Sigmoid colon (tissue), 7 donors: ENCODE measurements at places on chromosomes 2 and 18.

DNA sequence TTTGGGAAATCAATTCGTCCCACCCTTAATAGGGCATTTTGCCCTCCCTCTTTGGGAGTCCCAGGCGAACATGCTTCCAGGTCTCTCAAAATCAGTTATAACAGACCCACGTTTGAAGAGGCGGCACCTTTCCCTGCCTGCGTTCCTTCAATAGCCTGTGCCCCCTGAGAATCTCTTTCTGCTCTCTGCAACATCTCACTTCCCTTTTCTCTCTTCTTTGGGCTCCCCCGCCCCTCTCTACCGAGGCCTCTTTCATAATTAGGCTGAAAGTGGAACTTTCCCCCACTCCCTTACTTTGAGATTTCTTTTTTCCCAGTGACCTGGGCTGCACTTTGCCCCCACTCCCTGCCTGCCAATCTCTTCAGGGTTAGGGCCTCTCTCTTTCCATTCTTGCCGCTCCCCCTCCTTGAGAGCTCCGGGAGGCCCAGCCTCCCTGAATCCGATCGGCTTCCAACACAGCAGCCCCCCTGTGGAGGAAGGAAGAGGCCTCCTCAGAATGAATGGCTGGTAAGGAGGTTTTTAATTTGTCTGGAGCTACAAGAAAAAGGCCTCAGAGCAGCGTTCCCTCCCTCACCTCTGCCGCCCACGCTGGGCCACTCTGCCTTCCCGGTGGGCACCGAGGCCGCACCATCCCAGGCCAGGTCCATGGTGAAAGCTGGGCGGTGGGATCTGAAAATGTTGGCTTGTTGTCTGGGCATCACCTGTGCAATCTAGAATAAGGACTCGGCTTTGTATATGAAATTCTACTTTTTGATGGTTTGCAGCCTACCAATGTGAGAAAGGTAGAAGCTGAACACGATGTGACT is 162.6 kb upstream of the SIX3 start:
- DNase-seq, result no peak

GRCh38 chr2:179842498-179843153 is 18.8 kb downstream of the ZNF385B start:
- no peak for DNase-seq

- DNase-seq, result no peak
Measured at GRCh38 chr18:11951390-11951851, 29.9 kb upstream of the IMPA2 start.

DNA sequence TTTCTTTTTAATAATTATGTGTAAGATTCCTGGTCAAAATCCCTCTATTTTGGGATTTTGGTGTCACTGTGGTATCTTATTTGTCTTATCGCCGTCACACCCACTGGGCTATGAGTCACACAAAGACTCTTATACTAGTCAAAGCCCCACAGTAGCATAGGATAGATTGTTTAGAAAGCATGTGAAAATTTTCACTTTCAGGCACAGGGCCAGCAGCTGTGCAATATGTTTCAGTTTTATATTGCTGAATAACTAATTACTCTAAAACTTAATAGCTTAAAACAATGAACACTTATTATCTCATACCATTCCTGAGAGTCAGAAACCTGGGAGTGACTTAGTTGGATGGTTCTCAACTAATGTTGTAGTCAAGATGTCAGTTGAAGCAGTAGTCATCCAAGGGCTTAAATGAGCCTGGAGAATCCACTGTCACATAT is 24.0 kb downstream of the CFAP210 start:
- no peak for DNase-seq

GRCh38 chr2:8525236-8525581 is 156.6 kb upstream of the ID2 start:
- DNase-seq, result no peak

DNA sequence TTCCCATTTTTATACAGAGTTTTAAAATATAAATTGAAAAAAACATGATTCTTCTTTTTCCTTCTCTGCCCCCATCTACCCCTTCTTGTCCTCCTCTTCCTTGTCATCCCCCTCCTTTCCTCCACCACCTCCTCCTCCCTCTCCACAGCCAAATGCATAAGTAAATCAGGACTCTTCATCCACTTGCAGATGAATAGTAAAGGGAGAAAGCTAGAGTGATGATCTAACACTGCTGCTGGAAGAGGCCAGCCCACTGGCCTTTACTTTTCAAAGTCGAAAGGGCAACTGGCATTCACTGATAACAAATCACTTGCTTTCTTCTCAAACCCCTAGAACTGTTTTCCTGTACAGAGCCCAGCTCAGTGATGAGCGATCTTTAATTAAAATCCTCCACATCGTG is 205.8 kb downstream of the PDE1A start:
- DNase-seq, result no peak

DNA sequence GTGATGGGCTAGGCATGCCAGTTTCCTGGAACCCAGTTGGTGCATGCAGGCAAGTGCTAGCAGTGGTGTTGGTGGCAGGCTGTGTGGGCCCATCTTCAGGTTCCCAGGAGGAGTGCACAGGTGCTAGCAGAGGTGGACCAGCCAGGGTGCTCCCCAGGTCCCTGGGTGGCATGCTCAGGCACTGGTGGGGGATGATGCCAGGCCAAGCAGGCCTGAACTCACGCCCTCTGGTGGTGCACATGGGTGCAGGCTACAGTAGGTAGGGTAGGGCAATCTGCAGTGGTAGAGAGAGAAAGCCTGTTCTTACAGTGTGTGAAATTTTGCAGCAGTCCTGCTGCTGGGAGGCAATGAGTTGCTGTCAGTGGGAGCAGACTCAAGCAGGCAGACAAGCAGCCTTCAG is 1651.8 kb downstream of the DPP10 start:
- DNase-seq, result no peak

DNA sequence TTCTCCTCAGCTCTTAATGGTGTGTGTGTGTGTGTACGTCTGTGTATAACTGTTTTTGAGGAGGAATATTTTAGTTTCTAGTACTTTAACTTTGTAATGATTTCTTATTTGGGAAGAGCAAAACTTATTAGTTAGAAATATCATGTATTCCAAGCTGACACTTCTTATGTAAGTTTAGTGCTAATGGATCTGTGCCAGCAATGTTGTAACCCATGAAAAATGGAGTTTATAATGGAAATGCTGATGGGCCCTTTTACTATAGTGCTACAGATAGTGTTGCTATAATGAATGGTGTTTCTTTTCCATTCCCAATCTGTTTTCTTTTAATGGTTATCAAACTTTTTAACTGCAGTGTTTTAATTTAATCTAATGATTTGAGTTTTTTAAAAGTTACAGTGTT is 49.8 kb upstream of the OTX1 start:
- no peak for DNase-seq

GRCh38 chr2:137924019-137924418 is 40.3 kb upstream of the HNMT start:
- DNase-seq, result no peak

- peak; percentile 82 for DNase-seq
Measured at GRCh38 chr18:63319383-63320122, at the start of gene BCL2. Gene BCL2, minus strand, starts transcription at chr18:63319769.

DNA sequence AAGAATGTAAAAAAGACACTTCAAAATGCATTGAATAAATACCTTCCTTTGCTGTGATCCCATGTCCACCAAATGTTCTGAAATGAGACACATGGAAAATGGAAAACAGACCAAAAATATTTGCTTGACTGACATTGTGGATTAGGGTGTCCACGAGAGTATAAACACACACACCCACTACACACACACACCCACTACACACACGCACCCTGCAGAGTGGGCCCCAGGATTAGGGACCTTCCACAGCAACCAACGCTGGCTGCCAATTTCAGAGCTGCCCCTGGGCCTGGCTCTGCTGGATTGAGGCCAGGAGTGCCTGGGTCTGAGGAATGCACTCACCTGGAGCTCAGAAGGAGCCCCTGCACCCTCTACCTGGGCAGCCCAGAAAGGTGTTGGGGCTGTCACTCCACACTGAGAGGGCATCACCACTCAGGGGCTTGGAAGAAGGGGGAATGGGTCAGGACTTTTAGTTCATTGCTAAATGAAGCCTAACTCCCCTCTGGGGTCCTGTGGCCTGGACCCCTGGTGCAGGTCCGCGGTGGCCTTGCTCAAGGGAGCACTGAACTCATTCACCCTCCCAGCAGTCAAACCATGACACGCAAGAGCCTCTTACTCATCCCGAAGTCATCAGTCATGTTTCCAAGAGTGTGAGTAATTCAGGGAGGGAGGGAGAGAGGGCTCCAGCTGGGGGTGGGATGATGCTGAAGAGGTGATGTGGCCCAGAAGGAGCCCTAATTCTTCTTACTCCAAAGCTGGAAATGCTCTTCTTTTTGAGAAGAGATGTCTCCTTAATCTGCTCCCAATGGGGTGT is 50.2 kb upstream of the PLB1 start:
- no peak for DNase-seq

- DNase-seq, result no peak
Measured at GRCh38 chr2:8548065-8548618, 133.7 kb upstream of the ID2 start.

DNA sequence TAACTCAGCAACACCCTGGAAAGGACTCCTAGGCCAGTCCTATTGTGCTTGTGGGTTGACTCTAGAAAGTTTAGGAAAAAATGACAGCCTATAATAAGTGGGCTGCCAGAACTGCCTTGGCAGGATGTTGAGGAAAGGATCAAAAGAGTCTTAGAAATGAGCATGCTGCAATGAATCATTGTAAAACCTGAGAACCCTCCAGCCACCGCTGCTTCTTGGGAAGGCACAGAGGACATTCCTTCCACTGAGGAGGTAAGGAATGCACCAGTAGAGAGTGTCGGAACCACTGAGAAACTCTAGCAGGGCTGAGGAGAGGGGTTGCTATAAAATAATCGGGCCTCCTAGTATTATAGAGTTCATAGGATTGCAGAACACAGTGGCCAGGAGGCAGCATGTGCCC is 146.7 kb upstream of the SMIM21 start:
- no peak for DNase-seq

DNA sequence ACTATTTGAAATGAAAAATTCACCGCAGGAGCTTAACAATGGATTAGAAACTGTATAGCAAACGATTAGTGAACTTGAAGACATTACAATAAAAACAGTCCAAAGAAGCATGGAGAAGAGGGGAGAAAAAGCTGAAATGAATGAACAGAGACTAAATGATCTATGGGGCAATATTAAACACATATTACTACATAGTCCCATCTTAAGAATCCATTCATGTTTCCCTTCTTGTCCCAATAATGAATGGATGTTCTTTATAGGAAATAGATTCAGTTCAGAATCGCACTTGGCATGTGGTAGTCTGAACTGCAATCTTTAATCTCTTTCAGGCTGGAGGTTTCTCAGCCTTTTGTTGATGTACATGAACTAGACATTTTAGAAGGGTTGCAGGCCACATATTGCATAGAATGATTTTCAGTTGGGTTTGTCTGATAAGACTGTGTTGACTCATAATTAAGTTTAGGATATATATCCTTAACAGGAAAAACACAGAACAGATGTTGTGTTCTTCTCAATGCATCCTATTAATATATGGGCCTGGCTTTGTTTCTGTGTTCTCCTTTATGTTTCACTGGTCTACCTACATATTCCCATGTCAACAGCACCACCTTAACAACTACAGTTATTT is 27.9 kb downstream of the CCDC88A start:
- no peak for DNase-seq

GRCh38 chr2:131125195-131125757 is 20.1 kb downstream of the PLEKHB2 start:
- DNase-seq, result no peak

- DNase-seq, result no peak
Measured at GRCh38 chr2:174124181-174124580, 124.2 kb downstream of the OLA1 start.

- DNase-seq, result no peak
Measured at GRCh38 chr2:112026509-112026908, 28.6 kb upstream of the TMEM87B start.

- DNase-seq, result no peak
Measured at GRCh38 chr2:108267101-108267500, 21.6 kb upstream of the SULT1C2 start.

GRCh38 chr2:152644189-152644873 is 72.9 kb downstream of the PRPF40A start:
- no peak for DNase-seq

- DNase-seq, result no peak
Measured at GRCh38 chr2:121887513-121888188, 132.2 kb downstream of the TSN start.

DNA sequence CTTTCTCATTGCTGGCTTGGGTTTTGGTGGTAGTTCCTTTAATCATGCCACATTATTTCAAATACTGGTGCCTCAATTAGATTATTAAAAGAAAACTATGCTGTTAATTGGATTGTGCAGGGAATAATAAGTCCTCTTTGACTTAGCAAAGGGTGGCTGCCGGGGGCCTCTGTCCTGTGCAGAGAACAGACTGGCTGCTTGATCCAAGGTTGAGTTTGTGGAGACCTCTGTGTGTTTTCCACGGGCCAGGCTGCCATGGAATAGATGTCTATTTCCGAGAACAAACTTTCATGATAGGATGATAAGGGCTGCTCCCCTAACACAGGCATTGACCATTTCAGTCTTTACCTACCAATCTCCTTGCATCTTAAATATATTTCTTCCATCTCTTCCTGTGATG is 30.4 kb upstream of the OTOS start:
- DNase-seq, result no peak

DNA sequence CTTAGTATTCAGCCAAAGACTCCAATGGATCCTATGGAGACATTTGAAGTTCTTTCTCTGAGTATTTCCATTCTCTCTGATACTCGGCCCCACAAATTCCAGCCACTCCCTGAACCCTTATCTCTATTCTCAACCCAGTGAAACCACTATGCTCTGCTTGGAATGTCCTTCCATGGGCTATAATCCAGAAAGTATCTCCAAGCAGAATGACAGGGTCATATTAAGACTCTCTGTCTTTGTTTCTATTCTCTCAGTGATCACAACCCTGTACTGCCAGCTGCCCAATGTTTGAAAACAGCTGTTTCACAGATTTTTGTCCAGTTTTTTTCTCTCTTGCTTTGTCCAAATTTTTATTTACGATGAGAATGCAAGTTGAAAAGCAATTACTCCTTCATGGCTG is 21.9 kb downstream of the CHMP3 start:
- DNase-seq, result no peak

DNA sequence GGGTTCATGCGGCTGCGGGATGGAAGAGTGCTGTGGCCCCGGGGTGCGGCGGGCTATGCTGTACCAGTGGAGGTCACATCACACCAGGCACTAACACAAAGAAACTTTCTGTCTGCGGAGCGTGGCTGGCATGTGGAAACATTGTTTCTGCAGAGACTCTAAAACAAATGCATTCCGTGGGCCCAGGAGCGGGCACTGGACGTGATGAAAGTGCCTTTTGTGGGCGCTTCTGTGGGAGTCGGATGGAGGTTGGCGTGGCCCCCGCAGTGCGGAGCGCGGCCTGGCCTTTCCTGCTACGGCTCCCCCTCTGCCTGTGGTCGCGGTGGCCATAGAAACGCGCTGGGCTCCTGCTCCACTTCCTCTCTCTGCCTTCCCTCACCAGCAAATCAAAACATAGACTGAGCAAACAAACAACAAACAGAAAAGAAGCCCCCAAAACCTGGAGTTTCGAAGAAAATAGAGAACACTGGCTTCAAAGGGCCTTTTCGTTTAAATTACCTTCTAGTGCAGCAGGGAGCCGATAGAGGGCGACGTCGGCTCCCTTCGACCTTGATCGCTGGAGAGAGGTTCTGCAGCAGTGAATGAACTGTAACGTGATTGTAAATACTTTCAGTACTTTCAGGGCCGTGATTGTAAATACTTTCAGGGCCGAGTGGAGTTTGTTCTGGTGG is 51.4 kb downstream of the KIF5C start:
- DNase-seq, result no peak

GRCh38 chr2:119102964-119103363 is 55.6 kb downstream of the C1QL2 start:
- DNase-seq, result no peak

- DNase-seq, result no peak
Measured at GRCh38 chr2:75600461-75601011, 39.8 kb upstream of the EVA1A start.
